ENCODE measurements at places on chromosomes 6 and 20.

DNA sequence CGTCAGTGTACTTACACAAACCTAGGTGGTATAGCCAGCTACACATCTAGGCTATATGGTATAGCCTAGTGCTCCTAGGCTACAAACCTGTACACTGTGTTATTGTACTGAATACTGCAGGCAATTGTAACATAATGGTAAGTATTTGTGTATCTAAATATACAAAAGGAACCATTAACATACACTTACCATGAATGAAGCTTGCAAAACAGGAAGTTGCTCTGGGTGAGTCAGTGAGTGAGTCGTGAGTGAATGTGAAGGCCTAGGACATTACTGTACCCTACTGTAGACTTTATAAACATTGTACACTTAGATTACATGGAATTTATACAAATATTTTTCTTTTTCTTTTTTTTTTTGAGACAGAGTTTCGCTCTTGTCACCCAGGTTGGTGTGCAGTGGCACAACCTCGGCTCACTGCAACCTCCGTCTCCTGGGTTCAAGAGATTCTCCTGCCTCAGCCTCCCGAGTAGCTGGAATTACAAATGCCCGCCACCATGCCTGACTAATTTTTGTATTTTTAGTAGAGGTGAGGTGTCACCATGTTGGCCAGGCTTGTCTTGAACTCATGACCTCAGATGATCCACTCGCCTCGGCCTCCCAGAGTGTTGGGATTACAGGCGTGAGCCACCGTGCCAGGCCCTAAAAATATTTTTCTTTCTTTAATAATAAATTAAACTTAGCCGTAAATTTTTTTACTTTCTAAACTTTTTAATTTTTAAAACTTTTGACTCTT is 15.4 kb upstream of the KIAA1755 start:
- DNase-seq: no peak

- DNase-seq: no peak
Observed at GRCh38 chr6:45933855-45934254, 81.8 kb downstream of the CLIC5 start.

DNA sequence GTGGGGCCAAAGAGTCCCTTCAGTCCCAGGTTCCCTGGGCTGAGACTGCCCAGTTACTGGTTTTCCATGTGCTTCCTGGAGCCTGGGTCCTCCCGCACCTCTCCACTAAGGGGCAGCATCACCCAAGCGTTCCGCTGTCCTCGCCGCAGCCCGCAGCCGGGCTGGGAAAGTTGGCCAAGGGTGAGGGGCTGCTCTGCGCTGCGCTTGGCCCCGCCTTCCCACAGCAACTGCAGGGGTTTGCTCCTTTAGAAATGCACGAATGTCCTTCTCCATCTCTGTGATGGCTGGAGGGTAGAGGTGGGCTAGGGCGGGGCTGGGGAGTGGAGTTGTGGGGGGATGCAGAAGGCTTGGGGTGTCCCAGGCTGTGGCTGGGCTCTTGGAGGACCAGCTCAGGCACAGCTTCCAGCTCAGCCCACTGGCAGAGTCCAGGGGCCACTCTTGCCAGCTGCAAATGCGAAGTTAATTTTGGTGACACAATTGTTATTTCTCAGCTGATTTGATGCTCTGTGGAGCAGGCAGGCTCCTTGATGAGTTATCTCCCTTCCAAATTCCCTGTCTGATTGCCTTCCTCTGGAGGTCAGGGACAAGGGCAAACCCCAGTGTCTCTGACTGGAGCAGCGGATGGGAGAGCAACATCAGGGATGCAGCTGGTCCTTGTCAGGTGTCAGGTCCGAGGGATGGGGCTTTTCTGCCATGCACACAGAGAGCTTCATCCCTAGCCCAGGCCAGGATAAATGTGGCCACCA is 63.2 kb downstream of the NOL4L start:
- DNase-seq: peak; percentile 77

DNA sequence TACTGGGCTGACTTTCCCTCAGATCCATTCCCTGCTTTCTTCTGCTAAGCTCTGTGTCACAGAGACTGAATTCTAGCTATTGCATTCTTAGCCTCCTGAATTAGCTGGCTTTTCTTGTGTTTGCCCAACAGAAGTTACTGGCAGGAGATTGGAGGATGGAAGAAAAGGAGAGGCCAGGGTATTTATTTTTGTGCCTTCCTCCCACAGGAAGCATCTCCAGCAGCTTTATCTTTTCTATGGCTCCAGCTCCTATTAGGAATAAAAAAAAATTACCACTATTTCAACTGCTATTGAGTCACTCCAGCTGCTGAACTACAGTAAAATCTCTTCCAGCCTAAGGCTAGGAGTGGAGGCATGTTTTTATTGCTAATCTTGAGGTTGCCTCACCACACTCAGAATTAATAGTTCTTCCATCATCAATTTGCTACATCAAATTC is 492.4 kb downstream of the RFPL4B start:
- no peak for DNase-seq

GRCh38 chr6:141097471-141097870 is 1035.3 kb upstream of the GJE1 start:
- DNase-seq: no peak

GRCh38 chr6:134317471-134318131 is at the start of gene SGK1:
Gene SGK1, minus strand, starts transcription at chr6:134318112. Its CDS starts 652 bp downstream, at chr6:134317460.
- DNase-seq: no peak
